Tibial nerve (tissue), 4 donors: ENCODE measurements at places on chromosomes 6 and 20. TPM values are rescaled to one million over a fixed set of nuclear protein-coding genes. Genes with fewer than 3 reads are reported as not detected.

GRCh38 chr6:69456086-69456485 is 340.7 kb downstream of the LMBRD1 start:
- no peak for DNase-seq

- peak; percentile 73 for DNase-seq
Observed at GRCh38 chr20:36886859-36887751, 11.2 kb downstream of the TLDC2 start.

GRCh38 chr6:153511896-153512496 is 380.9 kb upstream of the RGS17 start:
- no peak for DNase-seq

GRCh38 chr6:105372849-105373182 is 30.1 kb downstream of the PREP start:
- DNase-seq = no peak

- peak; percentile 51 for DNase-seq
Observed at GRCh38 chr20:40687384-40688128, 1.5 kb downstream of the MAFB start.

- DNase-seq = no peak
Observed at GRCh38 chr6:112591329-112591728, 244.2 kb downstream of the RFPL4B start.

- no peak for DNase-seq
Observed at GRCh38 chr6:84263557-84263956, 36.1 kb upstream of the CEP162 start.

DNA sequence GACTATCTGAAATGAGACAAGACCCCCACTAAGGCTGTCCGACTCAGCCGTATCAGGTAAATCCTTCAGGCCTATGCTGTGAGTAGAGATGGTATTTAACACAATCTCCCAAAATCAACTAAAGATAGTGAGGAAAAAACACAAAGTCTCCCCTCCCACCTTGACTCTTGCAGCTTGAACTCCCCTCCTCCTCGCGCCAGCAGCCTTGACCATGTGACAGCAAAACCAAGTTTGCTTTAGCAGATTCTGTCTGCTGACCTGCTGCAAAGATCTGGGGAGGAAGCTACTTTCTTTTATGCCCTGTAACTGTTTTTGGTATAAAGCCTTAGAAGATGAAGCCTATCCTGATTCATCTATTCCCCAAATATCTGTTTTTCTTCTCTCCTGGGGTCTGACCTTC is 509.5 kb downstream of the CDH26 start:
- DNase-seq = no peak

DNA sequence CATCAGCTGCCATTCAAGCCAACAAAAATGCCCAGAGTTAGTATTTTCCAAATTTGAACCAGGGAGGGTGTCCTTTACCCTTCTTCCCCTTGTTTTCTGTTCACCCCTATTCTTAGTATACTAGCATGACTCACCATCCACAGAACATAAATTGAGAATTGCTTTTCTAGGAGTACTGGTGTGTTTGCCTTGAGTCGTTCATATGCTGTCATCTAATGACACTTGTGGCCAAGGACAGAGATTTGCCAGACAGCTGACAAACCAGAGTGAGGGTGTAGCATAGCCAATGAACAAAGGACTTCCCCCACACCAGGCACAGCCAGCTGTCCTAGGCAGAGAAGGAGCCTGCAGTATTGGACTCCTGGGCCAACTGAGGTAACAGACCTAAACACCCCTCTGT is 62.2 kb downstream of the FILIP1 start:
- no peak for DNase-seq

The C6orf118 gene
- not detected for total RNA-seq

The UBE2C gene
- not detected for total RNA-seq

The ZBTB46 gene
- total RNA-seq = 12.2 TPM

The WFDC13 gene
- total RNA-seq = not detected
